ENCODE measurements at places on chromosomes 12 and 14. TPM values are rescaled to one million over a fixed set of nuclear protein-coding genes. Genes with fewer than 3 reads are reported as not detected.

The ADCY6 gene
- total RNA-seq: 128 TPM

DNA sequence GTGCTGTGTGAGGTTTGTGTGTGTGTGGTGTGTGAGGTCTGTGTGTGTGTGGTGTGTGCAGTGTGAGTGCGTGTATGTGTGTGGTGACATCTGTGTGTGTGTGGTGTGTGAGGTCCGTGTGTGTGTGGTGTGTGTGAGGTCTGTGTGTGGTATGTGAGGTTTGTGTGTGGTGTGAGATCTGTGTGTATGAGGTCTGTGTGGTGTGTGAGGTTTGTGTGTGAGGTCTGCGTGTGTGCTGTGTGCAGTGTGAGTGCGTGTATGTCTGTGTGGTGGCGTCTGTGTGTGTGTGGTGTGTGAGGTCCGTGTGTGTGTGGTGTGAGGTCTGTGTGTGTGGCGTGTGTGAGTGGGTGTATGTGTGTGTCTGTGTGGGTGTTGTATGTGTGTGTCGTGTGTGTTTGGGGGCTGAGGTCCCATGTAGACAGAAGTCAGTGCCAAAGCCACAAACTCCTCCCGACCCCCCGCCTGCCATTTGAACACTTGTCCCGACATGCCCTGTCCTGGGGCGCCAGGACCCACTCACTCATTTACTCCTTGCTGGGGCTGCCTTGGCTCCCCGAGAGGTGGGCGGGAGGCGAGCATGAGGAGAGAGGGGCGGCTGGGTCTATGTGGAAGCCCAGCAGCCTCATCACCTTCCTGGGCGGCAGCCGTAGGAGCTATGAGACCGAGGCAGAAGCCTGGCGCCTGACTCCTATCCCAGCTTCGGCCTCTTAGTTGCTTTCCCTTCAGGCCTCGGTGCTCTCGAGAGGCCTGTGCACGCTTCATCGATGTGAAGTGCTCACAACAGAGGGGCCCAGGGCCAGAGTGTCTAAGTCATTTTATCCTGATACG lies 20.5 kb downstream of the RILPL1 start:
- no peak for DNase-seq

The WIF1 gene
- 0.22 TPM for total RNA-seq

GRCh38 chr14:51295646-51296263 lies 55.7 kb downstream of the TMX1 start:
- DNase-seq: no peak

The POTEM gene
- not detected for total RNA-seq

- no peak for DNase-seq
Observed at GRCh38 chr12:124323771-124324530, 29.1 kb downstream of the RFLNA start.

The RCOR1 gene
- 36.4 TPM for total RNA-seq

DNA sequence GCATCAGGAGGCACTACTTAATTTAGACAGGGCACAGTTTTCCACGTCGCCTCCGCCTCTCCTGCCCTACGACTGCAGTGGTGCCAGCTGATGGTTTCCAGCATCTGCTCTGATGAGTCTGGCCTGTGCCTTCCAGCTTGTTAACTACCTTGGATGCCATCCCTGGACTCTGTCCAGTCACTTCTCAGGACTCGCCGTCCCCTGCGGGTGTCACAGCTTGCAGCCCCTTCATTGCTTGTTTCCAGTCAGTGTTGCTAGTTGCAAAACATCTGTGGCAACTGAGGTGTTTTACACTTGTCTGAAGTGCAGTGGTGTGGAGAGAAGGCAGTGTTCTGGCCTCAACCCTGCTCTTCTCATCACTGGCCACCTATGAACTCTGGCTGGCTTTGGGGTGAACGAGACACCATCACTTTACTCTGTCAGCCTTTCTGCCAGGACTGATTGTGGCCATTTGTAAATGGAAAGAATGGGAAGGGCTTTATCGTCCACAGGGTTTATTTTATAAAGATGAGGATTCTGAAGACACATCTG lies 8.3 kb downstream of the ADGRD1 start:
- no peak for DNase-seq

DNA sequence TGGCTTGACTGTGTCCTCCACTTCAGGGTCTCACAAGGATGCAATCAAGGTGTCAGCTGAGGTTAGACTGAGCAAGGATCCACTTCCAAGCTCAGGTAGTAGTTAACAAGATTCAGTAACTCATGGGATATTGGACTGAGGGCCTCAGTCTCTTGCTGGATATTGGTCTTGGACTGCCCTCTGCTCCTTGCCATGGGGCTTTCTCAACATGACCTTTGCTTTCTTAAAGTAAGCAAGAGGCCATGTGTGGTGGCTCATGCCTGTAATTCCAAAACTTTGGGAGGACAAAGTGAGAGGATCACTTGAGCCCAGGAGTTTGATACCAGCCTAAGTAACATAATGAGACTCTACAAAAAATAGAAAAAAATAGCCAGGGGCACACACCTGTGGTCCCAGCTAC lies 231.3 kb upstream of the AMIGO2 start:
- DNase-seq: no peak

DNA sequence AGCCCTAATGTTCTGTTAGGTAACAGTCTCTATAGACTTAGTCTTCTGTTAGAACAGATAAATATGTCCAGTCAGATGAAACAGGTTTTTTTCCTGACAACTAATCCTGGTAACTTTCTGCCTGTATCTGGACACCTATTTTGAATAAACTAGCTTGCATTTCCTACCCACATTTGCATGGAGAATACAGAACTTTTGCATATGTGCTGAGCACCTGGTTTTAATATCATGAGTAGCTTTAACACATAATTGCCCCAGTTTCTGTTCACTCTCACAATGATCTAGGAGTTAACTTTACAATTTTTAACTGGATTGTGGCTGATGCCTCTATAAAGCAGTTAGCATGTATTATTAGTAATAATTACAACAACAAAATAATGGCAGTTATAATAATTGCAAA lies 111.7 kb downstream of the KTN1 start:
- DNase-seq: no peak

DNA sequence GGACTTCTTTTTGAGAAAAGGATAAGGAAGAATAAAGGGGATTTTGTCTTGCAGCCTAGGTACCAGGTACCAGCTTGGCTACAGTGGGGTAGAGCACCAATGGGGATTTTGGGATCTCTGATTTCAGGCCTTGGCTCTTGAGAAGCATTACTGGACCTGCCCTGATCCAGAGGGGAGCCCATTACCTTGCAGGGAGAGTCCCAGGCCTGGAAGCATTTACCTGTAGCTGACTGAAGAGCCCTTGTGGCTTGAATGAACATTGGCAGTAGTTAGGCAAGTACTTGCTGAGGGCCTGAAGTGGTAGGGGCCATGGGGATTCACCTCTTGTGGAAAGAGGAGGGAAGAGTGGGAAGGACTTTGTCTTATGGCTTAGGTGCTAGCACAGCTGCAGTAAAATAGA lies 308.2 kb upstream of the FBXO33 start:
- no peak for DNase-seq

The TAS2R30 gene
- total RNA-seq: 5.6 TPM

DNA sequence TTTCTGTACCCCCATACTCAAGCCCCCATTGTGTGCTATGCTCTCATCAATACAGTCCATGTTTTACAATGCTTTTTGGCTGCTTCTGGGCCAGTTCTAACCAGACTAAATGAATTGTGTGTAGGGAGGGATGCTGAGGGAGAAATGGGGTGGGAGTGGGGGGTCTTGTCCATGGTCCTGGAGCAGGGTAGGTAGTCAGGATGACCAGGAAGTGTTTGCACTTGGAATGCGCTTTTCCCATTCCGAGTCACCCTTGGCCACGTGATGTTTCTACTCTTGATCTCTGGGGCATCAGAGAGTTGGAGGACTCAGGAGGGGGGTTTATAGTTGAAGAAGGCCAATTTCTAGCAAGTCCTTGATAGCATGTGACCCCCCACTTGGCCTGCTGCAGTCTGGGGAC lies 1.2 kb upstream of the SMIM41 start:
- DNase-seq: no peak

DNA sequence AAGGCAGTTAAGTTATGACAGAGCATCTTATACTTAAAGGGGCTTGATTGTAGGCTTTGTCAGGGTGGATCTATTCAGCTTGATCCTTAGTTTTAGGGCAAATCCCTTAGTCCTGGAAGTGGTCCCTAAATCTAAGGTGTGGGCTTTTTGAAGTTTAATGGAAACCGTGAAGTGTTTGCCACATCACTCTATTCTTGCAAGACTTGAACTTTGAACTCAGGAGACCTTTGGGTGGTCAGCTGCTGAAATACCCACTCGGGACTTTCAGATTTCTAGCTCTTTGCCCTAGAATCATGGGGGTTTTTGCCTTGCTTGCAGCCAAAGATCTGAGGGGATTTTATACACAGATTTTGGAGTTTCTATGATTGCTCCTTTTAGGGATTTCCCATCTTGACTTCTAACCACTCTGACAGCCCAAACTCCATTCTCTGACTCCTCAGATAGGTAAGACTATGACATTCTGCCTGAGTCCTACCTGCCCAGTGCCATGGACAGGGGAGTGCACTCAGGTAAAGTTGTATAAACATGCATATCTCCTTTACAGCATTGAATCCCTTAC lies 39.9 kb downstream of the SNAPC1 start:
- DNase-seq: no peak

The CLBA1 gene
- 20.8 TPM for total RNA-seq

DNA sequence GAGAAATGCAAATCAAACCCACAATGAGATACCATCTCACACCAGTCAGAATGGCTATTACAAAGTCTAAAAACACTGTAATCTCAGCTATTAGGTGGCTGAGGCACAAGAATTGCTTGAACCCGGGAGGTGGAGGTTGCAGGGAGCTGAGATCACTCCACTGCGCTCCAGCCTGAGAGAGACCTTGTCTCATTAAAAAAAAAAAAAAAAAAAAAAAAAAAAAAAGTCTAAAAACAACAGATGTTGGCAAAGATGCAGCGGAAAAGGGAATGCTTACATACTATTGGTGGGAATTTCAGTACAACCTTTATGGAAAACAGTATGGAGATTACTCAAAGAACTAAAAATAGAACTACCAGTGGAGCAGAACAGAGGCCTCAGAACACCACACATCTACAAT lies 19.0 kb upstream of the ATF7 start:
- DNase-seq: no peak

The ACTN1 gene
- total RNA-seq: 105 TPM

DNA sequence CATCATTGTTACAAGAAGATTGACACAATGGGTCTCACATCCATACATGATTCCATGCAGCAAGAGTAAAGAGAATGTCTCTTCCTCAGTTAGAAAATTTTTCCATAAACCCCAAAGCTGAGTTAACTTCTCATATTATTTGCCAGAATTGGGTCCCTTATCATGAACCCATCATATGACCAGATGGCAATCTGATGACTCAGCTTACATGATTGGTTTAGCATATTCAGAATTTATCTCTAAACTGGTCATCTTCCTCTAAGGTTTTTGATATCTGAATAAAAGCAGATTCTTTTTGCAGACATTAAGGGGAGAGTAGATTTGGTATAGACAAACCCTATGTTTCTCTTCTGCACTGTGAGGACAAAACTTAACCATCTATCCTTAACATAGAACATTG lies 174.9 kb downstream of the PIK3C2G start:
- no peak for DNase-seq

- no peak for DNase-seq
Observed at GRCh38 chr14:100443603-100444002, 120.5 kb downstream of the SLC25A47 start.

GRCh38 chr14:103260629-103261124 lies 73.4 kb upstream of the EIF5 start:
- no peak for DNase-seq

The HOTAIR gene
- total RNA-seq: not detected

The CBLN3 gene
- 1.9 TPM for total RNA-seq

The KLRC3 gene
- total RNA-seq: not detected

- no peak for DNase-seq
Observed at GRCh38 chr14:66601932-66602578, 94.1 kb downstream of the GPHN start.

DNA sequence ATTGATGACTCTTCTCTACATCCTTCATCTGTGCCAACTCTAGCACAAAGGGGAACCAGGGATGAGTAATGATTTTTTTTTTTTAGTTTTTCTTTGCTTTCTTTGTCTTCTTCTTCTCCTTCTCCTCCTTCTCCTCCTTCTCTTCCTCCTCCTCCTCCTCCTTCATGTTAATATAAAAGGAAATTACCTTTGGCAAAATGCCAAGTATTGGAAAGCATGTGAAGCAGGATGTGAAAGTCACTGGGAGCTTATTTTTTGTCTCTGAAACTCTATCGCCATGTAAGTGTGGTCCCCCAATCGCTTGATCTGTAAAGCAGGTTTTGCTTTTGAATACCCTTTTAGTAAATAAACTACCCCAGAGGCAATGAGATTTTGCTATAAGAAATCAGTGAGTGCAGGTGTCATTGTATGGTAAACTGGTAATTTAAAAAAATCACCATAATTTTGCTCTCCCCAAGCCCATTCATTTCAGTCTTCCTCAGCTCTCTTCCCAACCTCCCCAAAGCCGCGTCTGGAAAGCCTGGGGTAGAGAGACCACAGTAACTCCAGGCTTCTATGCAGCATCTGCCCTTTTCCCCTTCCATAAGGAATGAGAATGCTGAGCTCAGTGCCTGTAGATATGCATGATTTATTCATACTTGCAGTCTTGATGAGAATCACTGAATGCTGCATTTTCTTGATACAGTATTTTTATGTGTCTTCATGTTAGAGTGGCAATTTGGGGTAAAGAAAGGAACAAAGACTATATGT lies 388.7 kb downstream of the TMEM117 start:
- DNase-seq: no peak

DNA sequence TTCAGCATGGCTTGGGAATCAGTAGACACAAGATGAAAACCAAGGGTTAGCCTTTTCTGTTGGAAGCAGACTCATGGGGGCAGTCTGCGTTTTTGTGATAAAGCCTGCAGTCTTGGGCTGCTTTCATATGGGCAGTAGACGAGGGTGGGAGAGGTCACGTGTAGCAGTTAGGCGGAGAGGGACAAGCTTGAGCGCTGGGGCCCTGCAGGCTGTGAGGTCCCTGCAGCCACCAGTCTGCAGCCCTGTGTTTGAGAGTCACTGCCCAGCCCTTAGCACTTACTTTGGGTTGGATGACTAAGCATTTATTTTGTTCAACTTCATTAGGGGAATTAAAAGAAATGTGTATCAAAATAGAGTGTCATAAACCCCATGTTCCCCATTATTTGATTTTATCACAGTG lies 37.2 kb downstream of the EP400 start:
- DNase-seq: no peak

DNA sequence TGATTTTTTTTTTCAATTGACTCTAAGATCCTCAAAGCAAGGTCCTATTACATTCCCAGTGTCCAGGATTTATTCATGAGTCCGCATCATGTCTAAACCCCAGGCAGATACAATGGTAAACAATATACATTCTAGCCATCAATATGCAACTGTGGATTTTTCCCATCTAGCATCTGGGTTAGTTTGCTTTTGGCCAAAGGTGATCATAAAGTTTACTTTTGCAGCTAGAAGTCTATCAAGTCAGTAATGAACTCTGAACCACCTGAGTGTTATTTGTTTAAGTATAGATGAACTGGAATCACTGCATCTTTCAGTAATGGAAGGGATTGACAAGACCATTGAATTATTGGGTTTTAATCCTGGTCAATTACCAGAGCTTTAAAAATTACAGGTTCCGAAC lies 80.8 kb downstream of the STON2 start:
- no peak for DNase-seq

DNA sequence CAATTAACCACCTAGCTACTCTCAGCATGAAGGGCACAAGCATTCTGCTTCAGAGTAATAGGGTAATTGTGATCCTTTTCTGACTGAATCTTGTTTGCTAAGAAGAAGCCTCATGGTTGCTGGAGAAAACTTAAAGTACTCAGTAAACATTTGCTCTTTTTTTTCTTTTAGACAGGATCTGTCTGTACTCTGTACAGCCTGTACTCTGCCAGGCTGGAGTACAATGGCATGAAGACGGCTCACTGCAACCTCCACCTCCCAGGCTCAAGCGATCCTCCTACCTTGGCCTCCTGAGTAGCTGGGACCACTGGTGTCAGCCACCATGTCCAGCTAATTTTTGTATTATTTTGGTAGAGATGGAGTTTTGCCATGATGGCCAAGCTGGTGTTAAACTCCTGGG lies 12.4 kb downstream of the PPP1R13B start:
- DNase-seq: no peak

Measured in progenitor cell of endocrine pancreas (in vitro differentiated cells).